ENCODE measurements at places on chromosomes 4 and X. TPM values are rescaled to one million over a fixed set of nuclear protein-coding genes. Genes with fewer than 3 reads are reported as not detected.
A peak's percentile ranks its signal among the peaks of the same experiment; 100 is the strongest.

The TIGD2 gene
- total RNA-seq = 4.6 TPM

The RXFP1 gene
- total RNA-seq = not detected

The LNX1 gene
- not detected for total RNA-seq

The LEF1 gene
- 29.4 TPM for total RNA-seq

The P2RY10 gene
- 105 TPM for total RNA-seq

The APOO gene
- 27.1 TPM for total RNA-seq

The SEPTIN6 gene
- total RNA-seq = 263 TPM

The GASK1B gene
- not detected for total RNA-seq

The SGMS2 gene
- total RNA-seq = 0.37 TPM

The CLCN4 gene
- total RNA-seq = 0.03 TPM

The JCHAIN gene
- not detected for total RNA-seq

The PHF8 gene
- total RNA-seq = 44.9 TPM

DNA sequence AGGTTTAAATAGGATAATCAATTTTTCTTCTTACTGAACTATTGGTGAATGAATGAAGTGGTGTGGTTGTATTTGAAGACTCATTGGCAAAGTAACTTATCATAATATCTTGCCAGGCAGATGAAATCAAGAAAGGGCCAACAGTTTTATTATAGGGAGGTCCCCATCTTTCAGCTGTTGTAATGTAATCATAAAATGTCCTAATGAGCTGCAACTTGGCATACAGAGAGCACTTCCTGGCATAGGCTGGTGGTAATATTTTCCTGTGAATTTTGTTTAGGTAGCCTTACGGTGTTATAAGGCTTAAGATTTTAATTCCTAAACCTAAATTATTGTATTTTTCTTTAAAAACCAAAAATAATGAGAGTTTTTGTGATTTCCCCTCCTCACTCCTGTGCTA, 17.5 kb downstream of the FHIP1A start:
- no peak for DNase-seq

GRCh38 chr4:37760840-37761239, 65.6 kb upstream of the PGM2 start:
- no peak for DNase-seq

- DNase-seq = no peak
Observed at GRCh38 chr4:109820563-109820962, 5.0 kb downstream of the GAR1 start.

DNA sequence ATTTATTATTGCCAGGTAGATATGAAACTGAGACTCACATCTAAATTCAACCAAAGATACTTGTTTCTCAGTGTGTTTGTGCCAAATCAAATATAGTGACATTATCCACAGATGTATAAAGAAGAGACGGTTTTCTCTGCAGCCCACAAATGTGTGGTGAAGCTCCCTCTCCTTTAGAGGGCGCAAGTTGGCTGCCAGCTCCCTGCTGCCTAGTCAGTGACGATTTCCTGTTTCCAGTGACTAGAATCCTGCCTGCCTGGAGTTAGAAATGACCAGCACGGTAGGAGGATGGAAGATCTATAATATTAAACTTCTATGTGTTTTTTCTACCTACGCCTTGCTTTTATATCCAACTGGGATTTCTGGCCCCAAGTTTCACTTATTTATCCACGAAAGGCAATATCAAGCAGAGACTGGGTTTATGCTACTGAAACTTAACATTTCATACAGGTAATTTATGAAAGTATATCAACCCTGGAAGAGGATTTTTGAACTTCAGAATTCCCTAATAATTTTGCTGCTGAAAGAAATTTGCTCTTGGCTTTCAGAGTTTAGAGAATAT, 1793.7 kb upstream of the TENM3 start:
- no peak for DNase-seq

GRCh38 chrX:50707405-50707804, 106.6 kb downstream of the SHROOM4 start:
- DNase-seq = no peak

GRCh38 chr4:94813221-94813620, 55.5 kb downstream of the BMPR1B start:
- DNase-seq = no peak

- DNase-seq = no peak
Observed at GRCh38 chrX:118519411-118520215, 24.0 kb downstream of the DOCK11 start.

DNA sequence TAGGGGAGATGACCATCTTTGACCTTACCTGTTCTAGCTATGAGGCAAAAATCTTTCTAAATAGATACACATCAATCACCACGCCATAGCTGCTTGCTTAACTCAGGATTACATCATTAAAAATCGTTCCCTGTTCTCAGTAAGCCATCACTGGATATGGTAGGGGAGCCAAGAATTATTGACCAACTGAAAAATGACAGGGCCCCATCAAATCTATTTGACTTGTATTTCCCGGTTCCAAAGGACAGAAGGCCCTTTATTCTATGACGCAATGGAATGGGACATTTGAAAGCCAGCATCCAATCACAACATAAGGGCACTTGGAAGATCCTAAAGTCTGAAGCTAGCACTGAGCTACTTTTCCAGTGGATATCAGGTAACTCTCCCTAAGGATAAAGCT, 75.6 kb upstream of the NOCT start:
- no peak for DNase-seq

- DNase-seq = no peak
Observed at GRCh38 chr4:18111081-18111480, 89.5 kb upstream of the LCORL start.

DNA sequence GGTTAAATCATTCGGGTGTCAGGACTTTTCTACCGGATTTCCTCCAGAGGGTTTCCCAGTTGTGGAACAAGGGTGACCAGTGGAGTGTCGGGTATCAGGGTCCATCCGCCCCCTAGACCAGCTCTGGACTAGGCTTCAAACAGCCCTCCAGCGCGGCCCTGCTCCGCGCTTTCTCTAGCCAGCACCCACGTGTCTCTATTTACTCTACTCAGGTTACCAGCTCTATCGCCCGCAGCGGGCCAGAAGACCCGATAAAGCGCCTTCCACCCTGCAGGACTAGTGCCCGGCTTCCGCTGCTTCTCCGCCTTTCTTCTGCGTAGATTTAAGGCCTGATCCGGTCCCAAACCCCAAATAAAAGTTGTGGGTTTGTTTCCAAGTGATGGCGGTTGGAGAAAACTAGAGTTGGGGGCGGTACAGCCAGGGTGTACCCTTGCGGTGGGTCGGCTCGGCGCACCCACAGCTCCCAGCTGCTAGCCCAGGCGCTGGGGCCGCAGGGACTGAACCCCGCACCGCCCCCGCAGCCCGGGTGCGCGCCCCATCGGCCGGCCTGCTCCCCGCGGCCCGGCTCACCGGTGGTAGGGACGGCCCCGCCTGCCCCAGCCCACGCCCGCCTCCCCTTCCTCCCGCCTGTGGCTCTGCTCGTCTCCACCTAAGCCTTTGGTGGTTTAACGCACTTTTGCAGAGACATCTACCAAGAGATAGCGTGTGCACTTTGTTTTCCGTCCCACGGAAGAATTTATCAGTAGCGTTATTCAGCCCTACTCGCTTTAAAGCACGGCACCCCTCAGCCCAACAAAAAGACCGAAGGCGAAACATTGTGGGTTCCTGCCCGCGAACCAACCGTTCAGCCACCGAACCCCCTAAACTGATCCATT, 2.1 kb downstream of the LEF1 start:
- peak; percentile 72 for DNase-seq

DNA sequence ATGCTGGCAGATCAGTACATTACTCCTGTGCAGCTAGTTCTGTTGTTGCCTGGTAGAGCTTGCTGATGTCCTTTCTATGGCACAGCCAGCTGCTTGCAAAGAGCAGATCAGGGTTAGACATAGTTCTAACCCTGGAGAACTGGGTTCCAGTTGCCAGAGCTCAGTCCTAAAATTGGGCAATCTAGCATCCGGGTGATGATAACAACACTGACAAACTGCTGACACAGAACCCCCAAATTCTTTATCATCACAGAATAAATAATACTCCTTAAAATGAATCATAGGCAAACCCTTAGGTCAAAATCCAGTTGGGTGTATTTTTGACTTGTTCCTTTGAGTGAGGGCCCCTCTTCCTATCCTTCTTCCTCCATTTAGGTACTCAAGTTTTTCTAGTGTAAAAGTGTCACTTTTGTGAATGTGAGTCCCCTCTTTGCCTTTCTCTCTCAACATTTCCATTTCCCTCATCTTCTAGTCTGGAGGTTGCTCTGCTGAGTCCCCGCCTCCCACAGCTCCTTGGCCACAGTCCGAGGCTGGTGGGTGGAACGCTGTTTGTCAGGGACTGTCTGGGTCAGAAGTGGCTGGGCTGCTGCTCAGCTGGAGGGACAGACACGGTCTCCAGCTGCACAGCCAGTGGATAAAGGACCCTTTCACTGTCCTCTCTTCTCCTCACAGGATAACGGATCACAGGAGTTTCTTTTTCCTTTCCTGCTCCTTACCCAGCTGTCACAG, 93.6 kb upstream of the RASGEF1B start:
- no peak for DNase-seq

GRCh38 chr4:112276113-112276512, 9.6 kb downstream of the TIFA start:
- no peak for DNase-seq

DNA sequence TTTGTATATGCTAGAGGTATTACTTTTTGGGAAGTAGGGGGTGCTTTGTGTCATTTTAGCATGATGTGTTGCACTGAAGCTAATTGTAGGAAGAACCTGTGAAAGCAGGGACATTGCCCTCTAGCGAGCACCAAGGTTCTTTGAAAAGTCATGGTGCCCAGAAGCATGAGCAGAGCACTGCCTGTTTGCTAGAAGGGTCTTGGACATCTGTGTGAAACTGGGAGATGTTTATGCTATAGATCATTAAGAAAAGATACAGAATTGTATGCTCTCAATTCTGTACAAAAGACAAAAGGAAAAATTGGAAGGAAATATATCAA, 14.7 kb downstream of the GRPR start:
- DNase-seq = no peak

DNA sequence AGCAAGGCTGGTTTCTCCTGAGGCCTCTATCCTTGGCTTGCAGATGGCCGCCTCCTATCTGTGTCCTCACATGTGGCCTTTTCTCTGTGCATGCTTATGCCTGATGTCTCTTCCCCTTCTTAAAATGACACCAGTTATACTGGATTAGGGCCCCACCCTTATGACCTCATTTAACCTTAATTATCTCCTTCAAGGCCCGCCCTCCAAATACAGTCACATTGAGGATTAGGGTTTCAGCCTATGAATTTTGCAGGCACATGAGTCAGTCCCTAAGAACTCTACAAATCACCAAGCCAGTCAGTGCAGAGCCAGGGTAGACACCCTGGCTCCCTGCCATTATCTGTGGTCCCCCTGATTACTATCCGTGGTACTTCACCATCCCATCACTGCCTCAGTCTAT, 51.6 kb downstream of the MAML3 start:
- no peak for DNase-seq

GRCh38 chr4:155419266-155419665, 42.5 kb upstream of the MAP9 start:
- no peak for DNase-seq

- DNase-seq = no peak
Observed at GRCh38 chr4:24778464-24779225, 16.7 kb upstream of the SOD3 start.

DNA sequence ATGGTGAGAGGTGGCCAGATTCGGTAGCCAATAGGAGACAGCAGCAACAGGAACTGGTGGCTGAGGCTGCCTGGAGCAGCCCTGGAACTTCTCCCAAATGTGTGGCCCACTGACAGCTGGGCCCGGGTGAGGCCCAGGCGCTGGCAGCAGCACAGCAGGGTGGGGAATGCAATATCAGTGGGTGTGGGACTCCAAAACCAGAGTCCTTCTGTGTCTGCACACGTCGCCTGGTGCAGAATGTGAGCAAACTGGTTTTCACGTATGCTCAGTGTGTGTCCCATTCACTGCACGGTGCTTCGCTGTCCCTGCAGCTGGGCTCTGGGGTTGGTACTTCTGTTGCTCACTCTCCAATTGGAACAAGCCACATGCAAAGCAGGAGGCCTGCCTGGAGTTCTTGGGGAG, 14.4 kb upstream of the CENPU start:
- DNase-seq = no peak

DNA sequence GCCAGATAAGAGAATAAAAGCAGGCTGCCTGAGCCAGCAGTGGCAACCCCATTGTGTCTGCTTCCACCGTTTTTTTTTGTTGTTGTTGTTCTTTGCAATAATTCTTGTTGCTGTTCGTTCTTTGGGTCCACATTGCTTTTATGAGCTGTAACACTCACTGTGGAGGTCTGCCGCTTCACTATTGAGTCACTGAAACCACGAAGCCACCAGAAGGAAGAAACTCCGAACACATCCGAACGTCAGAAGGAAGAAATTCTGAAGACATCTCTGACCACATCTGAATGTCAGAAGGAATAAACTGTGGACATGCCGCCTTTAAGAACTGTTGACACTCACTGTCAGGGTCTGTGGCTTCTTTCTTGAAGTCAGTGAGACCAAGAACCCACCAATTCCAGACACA, 110.5 kb downstream of the PCDH18 start:
- no peak for DNase-seq

GRCh38 chr4:101009471-101009870, 337.9 kb downstream of the PPP3CA start:
- no peak for DNase-seq

DNA sequence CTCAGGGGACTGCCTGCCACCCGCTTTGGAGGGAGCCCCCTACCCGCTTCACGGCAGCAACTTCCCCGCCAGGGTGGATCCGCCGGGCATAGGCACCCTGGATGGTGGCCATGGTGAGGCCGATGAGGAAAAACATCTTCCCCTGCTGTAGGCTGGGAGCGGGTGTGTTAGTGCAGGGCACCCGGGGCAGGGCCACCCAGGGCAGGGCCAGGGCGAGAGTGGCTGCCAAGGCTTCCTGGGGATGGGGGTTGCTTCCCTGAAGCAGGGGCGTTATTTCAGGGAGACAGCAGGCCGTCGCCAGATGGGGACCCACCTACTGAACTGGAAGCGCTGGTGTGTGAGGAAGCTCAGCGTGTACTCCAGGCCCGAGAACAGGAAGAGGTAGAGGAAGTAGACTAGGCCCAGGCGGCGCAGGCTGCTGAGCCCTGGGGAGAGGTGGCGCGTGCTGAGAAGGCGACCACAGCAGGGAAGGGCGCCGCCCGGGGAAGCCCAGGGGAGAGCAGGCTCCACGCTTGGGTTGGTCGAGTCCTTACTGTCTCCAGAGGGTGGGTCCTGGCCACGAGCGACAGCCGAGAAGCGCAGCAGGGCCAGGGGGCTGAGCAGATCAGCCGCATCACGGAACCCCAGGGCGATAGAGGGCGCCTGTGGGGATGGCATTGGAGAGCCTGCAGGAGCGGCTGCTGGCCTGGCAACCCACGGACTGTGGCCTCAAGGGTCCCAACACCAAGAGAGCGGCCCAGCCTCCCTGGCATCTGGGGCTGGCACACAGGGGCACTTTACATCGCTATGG, 31.5 kb downstream of the NOP14 start:
- peak; percentile 80 for DNase-seq

DNA sequence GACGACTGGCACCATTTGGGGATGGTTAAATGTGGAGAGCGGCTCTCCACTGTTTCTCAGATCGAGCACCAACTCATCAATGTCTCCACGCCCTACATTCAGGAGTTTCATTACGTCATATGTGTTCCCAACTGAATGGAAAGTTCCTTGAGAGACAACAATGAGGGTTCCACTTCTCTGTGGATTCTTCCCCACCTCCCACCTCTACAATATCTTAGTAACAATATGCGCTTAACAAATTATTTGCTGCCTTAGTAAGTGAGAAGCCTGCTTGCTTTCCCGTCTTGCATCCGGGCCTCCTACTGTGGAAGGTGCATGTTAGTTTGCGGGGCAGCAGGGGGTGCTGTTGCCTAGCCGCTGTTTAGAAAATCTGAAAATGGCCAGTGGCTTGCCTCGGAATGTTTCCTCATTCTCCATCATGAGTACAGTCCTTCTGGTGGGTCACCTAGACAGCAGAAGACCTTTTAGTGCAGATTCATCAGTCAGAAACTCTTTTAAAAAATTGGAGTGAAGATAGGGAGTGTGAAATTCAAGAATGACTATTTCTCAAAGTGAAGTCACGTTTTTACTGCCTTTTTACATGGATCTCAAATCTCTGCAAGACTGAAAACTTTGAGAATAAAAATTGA, 55.7 kb downstream of the PHOX2B start:
- DNase-seq = peak; percentile 50

All from activated CD8-positive, alpha-beta memory T cell treated with anti-CD3 and anti-CD28 coated beads, Interleukin-2, amount 10 ng/mL, durations not matched to agents 7 days and 5 days (primary cell).